Ecto neural progenitor cell (in vitro differentiated cells): ENCODE measurements at places on chromosomes 1 and 21.

GRCh38 chr21:33293136-33293535, 27.0 kb downstream of the IL10RB start:
- DNase-seq, result no peak

DNA sequence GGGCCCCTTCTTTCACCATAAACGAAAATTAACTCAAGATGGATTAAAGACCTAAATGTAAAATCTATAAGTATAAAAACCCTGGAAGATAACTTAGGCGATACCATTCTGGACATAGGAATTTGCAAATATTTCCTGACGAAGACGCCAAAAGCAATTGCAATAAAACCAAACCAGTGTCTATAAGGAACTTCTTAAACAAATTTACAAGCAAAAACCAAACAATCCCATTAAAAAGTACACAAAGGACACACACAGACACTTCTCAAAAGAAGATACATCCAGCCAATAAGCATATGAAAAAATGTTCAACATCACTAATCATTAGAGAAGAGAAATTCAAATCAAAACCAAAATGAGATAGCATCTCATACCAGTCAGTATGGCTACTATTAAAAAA, 78.8 kb upstream of the C1orf105 start:
- DNase-seq, result no peak

GRCh38 chr1:20356850-20357459, 66.3 kb downstream of the VWA5B1 start:
- no peak for DNase-seq

DNA sequence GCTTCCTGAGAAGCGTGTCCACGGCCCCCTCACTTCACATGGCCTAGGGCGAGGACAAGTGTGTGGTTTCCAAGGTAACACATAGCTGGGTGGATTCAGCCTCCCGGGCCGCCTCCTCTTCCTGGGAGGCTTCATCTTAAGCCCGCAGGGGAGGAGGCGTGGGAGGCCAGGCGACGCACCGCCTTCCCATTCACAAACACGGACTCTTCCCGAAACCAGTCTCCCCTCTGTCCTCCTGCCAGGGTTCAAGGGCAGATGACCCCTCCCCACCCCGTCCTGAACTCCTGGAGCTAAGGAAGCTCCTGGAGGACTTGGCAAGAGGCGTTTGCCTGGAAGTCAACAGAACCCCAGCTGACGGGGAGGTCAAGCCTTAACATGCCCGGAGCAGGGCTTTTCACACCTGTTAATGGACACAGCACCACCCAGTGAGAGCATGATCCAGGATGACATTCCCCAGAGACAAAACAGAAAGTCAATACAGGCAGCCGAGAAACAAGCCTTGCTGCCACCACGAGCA, 56.7 kb downstream of the KCNN3 start:
- DNase-seq, result peak; percentile 76

GRCh38 chr1:191875994-191876393, 282.3 kb upstream of the RGS18 start:
- DNase-seq, result no peak

GRCh38 chr1:236663934-236664333, 22.4 kb upstream of the ACTN2 start:
- no peak for DNase-seq

DNA sequence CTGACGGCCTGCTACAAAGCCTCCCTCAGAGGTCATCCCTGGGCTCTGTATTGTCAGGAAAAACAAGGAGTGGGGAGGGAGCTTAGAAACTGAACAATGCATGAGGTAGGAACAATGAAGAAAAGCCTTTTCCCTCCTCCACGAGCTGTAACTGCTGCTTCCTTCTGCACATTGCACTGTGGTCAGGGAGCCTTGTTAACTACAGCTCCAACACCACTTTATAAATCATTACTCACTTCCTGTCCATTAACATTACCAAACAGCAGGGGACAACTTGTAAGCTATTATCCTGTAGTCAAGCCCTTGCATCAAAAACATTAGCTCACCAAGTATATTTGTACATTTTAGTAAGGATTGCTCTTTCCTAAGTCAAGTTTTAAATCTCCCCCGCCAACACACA, 336.0 kb upstream of the NR5A2 start:
- no peak for DNase-seq

DNA sequence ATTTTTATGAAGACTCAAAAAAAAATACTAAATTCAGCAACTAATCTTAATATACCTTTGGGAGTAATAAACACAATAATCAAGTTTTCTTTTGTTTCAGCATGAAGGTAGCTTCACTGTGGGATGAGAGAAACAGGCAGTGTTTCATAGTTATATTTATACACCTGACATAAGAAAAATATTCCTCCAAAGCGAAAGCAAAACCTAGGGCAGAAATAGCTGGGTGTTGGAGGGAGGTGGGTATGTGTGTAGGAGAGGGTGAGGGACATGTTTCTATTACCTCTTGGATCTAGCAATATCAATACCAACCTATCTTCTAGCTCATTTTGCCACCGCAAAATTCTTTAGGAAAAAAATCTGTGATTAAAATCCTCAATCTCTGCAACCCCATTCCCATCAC, 24.9 kb upstream of the MAN1A2 start:
- no peak for DNase-seq

DNA sequence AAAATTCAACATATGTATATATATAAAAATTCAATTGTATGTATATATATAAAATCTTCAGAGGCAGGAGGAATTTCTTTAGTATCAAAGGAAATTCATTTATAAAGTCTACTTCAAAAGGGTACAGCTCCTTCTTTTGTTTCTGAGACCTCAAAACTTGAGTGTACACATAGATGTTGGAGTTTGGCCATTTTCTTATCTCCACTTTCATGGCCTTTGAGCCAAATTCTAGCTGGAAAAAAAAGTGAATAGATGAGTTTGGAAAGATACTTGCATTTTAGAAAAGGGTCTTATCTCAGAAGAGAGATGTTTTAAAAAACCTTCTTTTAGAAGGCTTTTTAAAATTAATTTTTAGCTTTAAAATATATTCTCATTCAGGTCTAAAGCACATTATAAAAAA, 103.2 kb downstream of the ATF6 start:
- no peak for DNase-seq

DNA sequence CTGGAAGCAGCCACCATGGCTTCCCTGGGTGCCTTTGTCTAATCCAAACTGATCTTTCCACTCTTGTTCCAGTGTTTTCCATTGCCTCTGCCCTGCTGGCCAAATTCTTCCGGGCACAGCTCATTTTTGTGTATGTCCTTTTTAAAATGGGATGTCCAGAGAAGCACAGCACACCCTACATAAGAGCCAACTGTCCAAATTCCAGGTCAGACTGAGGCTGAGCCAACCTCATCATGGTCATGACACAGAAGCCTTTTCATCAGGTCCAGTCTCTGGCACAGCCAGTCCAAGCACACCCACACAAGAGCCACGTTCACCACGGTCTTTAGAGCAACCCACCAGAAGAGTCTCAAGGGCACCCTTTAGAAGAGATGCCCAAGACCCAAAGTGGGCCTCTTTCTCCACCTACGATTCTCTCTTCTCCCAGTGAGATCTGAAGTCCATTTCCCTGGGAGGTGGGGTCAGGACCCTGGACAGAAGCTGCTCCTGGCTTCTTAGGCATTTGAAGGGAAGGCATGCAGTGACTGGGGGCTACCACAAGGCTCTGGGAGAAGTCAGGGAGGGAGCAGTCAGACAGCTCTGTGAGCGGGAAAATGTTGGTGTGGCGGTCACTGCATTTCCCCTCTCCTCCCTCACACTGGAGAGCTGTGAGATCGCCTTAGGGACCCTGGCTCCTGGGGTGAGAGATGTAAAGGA, 53.2 kb downstream of the SYT2 start:
- peak; percentile 86 for DNase-seq

DNA sequence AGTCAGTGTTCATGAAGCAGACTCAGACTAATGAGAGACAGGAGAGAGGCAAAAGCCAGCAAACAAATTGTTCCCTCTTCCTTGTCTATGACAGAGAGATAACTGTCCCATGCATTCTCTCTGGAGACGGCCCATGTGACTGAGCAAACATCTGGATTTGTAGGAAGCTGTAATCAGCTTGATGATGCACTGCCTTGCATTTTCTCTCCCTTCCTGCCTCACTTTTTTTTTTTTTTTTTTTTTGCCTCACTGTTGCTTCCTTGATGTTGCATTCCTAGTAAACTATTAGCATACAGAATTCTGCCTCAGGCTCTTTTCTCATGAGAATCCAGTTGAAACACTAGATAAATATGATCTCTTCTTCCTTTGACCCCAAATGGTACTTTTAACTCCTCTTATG, 134.5 kb downstream of the HHIPL2 start:
- DNase-seq, result no peak

DNA sequence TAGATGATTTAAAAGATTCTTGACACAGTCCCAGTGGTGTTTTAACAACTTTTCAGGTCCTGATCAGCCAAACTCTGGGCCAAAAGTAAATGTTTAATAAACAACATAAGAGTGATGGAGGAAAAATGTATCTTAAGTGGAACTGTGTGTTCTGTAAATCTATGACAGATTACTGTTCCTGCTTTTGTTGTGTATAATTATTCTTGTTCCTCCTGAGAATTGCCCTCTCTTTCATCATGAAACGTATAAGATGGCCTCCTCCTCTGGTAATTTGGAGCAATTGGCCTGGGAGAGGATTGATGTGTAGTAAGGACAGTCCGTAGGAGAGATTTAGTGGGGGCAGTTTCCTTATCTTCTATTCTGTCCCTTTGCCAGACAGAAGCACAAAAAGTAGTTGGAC, 34.5 kb downstream of the GALNT2 start:
- no peak for DNase-seq

- DNase-seq, result no peak
Observed at GRCh38 chr1:109595531-109595930, 23.9 kb downstream of the GNAT2 start.

GRCh38 chr1:229323201-229323600, 19.6 kb downstream of the CCSAP start:
- no peak for DNase-seq

- DNase-seq, result no peak
Observed at GRCh38 chr1:32886828-32887414, 630 bp downstream of the HPCA start.

- DNase-seq, result no peak
Observed at GRCh38 chr21:45318556-45319404, 31.1 kb upstream of the POFUT2 start.

- DNase-seq, result no peak
Observed at GRCh38 chr21:35575280-35575915, 484.9 kb downstream of the SETD4 start.

DNA sequence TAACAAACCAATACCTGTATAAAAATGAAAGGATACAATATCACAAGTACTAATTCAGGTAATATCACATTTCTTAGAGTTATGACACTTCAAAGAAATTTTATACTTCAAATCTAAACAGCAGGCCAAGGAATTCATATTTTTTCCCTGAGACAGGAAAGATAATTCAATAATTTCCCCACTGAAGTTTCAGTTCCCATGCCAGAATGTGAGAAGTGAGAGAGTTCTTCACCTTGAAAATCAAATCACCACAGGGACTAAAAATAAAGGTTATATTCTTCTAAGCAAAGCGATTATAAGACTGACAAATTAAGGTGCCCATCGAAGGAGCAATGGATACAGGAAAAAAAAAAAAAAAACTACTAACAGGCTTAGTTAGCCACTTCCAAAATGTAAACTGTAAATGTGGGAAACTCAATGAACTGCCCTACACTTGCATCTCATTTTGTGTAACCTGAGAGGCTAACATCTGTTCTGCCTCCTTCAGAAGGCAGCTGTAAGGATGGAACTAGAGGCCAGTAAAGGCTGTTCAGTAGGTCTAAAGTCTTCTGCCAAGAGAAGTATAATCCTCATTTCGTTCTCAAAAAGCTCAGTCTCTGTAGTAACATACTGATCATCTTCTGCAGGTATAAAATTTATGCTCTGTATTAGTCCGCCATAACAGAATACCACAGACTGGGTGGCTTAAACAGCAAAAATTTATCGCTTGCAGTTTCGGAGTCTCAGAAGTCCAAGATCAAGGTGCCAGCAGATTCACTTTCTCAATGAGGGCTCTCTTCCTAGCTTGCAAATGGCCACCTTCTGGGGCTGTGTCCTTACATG, 127.8 kb downstream of the RERE start:
- DNase-seq, result no peak

- no peak for DNase-seq
Observed at GRCh38 chr1:3773572-3774275, 1.2 kb downstream of the SMIM1 start.

DNA sequence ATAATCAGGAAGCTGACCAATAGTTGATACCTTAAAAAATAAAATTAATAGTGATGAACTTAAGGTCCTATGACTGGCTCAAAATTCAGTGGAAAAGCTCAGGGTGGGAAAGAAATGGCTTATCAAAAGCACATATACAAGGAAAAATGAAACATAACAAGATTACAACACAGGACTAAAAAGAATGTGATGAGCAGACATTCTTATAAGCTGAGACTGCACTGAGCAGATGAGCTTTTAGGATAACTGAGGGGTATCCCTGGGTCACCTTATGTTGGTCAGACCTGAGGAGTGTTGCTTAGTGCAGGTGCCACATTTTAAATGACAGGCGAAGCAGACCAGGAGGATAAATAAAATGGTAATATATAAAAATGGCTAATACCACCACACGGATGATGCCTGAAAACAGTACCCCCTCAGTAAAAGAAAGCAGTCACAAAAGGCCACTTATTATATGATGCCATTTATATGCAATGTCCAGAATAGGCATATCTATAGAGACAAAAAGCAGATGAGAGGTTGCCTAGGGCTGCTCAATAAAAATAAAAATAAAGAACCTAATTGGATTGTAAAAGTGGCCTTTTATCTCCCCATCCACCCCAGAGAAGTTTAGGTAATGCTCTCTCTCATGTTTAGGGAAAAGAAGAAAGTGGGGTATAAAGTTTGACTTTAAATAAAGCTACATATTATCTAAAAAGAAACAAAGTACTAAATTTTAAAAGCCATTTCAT, 163.9 kb downstream of the SLC45A1 start:
- DNase-seq, result no peak

GRCh38 chr1:151616505-151616849, 4.6 kb downstream of the SNX27 start:
- DNase-seq, result no peak

DNA sequence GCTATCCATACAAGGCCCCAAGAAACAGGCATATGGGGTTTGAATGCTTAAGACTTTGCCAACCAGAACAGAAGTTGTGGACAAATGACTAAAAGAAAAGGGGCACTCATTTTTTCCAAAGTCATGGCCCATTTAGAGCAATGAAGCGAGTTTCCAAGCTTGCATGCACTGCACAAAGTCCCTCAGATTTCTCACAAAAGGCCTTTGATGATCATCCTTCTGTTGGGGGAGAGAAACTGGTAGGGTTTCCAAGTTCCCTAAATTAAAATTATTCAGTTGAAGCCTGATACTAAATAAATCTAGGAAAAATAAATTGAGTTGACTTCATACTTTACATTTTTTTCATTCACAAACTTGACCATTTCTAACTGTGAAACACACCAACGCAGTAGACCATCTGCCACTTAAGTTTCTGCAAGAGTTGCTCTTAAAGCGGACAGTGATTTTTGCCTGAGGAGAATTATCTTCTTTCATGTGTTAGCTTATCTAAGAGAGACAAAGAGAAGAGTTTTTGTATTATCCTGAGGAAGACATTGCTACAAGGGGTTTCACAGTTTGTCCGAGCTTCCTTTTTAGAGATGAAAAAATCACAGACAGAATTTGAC, 139.2 kb downstream of the SEC16B start:
- no peak for DNase-seq

- DNase-seq, result no peak
Observed at GRCh38 chr1:87204921-87205320, 123.8 kb upstream of the LMO4 start.
